ENCODE measurements at places on chromosomes 5 and 9.

- no peak for DNase-seq
Observed at GRCh38 chr9:83628540-83628939, 5.6 kb downstream of the IDNK start.

DNA sequence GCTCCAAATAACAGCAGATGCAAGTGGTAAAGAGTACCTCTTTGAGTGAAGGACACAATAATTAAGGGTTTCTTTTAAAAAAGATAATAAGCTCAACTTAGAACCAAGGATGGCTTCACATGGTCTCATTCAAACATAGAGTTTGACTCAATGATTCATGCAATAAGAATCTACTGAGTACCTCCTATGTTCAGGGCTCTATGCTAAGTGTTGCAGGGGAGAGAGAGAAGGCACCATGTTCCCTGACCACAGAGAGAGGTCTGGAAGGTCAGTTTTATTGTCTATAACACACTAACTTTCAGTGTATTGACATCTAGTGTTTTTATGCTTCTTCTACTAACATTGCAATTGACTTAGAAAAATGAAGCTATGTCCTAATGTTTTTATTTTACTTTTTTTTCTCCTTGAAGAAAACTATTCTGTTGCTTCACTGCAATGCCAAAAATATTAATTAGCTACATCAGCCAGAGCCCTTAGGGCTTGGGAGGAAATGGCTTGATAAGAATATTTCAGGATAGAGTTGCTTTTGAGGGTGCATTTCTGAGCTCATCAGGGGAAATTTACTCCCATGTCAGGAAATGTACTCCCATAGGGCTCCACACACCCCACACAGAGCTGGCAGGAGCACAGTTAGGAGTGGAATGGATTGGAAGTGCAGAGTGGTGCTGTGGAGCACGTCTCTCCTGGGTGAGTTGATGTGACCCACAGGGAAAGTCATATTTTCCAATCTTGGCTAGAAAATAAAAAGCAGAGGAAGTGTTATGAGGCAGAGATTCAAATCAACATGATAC, 106.6 kb downstream of the PDE8B start:
- DNase-seq, result no peak

- no peak for DNase-seq
Observed at GRCh38 chr5:177598477-177598876, 1.5 kb upstream of the B4GALT7 start.

GRCh38 chr9:98135938-98136337, 16.9 kb upstream of the TRIM14 start:
- no peak for DNase-seq

- DNase-seq, result no peak
Observed at GRCh38 chr5:59287884-59288283, 605.6 kb downstream of the PDE4D start.

DNA sequence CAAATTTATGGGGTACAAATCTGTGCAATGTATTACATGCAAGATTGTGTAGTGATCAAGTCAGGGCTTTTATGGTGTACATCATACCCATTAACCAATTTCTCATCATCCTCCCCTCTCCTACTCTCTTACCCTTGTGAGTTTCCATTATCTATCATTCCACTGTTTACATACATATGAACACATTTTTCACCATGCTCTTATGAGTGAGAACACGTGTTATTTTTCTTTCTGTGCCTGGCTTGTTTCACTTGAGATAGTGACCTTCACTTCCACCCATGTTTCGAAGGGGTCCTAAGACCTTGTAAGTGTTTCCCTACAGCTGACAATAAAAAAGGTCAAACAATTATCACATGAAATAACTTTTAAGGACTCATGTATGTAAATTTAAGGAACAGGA, 281.7 kb upstream of the CD180 start:
- DNase-seq, result no peak

DNA sequence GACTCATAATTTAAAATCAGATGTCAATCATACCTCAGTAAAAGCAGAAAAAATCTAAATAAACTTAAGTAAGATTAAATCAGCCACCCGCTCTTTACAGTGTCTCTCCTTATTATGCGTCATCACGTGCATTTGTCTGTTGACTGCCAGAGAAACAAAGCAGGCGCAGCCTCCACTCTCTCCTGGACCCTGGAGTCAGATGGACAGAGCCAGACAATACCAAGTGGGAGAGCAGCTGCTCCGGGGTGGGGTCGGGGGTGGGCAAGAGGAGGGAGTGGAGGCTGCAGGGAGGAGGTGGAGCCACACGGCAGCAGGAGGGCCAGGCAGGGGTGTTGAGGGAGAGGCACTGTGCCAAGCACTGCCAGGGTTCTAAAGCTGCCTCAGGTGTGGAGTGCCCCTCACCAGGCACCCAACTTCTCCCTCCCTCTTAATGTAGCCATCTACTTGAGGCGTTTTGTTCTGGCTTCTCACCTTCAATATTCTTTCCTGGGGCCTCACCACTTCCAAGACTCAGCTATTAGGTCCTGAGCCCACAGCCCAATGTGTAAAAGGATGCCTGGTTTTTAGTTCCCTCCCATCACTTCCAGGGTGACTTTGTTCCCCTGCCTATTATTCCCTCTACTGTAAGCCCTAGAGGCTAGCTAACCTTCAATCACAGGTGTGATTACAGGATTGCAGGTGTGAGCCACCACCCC, 96.3 kb downstream of the GLDC start:
- no peak for DNase-seq

DNA sequence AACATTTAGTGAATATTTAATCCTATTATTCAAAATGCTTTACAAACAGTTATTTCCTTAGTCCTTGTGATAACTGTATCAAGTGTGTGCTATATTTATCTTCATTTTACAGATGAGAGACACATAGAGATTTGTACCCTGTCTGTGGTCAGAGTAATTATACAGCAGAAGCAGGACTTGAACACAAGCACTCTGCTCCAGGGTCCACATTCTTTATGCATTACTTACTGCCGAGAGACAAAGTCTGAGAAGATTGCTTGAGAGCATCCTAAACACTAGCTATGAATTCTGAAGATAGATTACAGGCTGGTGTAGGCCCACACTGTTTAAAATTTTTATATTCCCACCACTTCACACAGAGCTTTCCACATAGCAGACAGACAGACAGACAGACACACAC, 926.1 kb upstream of the DMAC1 start:
- DNase-seq, result no peak

DNA sequence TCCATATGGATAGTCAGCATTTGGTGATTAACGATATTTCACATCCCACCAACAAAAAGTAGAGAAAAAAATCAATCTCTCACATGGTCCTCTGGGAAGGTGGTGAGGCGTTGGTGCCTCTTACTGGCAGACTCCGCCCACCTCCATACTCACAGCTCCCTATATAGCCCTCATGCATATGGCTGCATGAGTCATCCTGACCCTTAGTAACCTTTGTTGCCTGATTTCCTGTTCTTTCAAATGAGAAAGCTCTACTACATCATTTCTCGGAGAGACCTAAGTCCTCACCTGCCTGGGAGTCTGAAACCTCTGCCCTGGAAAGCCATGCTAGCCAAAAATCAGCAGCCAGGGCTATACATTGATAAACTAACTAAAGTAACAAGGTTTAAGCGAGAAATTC, 33.3 kb upstream of the ABCA1 start:
- DNase-seq, result peak; percentile 67

GRCh38 chr5:115214541-115214940, 44.8 kb upstream of the TRIM36 start:
- DNase-seq, result no peak

DNA sequence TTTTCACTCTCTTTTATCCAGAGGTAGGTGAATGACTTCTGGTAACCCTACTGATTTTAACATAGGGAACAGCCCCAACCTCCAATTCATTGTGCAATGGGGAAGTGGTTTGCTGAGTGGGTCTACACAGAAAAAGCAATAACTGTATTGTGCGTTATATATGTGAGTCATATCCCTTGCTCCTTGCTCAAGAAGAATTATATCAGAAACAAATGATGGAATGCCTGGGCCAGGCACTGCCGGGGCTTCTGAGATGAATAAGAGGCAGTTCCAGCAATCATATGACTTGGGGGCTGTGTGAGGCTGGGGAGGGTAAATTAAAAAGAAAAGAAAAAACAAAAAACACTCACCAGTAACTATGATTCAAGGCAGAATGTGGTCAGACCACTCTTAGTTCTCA, 79.2 kb upstream of the ABCA1 start:
- no peak for DNase-seq

DNA sequence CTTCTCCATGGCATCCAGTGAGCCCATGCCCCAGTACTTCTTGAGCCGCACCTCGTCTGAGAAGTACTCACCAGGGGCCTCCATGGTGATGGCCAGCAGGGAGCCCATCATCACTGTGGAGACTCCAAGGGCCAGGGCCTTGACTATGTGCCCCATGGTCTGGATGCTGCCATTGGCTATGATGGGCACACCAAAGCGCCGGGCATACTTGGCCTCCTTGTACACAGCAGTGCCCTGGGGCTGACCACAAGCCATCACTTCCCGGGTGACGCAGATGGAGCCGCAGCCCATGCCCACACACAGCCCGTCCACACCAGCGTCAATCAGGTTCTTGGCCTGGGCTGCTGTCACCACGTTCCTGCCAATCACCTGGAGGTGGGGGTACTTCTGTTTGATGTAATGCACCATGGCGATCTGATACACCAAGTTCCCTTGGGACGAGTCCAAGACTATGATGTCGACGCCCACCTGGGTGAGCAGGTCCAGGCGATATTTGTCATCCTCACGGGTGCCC, 7.0 kb upstream of the DCAF12 start:
- DNase-seq, result no peak

DNA sequence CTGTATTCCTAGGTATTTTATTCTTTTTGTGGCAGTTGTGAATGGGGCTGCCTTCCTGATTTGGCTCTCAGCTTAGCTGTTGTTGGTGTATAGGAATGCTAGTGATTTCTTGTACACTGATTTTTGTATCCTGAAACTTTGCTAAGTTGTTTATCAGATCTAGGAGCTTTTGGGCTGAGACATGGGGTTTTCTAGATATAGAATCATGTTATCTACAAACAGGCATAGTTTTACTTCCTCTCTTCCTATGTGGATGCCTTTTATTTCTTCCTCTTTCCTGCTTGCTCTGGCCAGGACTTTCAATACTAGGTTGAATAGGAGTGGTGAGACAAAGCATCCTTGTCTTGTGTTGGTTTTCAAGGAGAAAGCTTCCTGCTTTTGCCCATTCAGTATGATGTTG, 129.9 kb downstream of the DMXL1 start:
- DNase-seq, result no peak

- no peak for DNase-seq
Observed at GRCh38 chr9:96501633-96502538, 51.9 kb downstream of the HABP4 start.

DNA sequence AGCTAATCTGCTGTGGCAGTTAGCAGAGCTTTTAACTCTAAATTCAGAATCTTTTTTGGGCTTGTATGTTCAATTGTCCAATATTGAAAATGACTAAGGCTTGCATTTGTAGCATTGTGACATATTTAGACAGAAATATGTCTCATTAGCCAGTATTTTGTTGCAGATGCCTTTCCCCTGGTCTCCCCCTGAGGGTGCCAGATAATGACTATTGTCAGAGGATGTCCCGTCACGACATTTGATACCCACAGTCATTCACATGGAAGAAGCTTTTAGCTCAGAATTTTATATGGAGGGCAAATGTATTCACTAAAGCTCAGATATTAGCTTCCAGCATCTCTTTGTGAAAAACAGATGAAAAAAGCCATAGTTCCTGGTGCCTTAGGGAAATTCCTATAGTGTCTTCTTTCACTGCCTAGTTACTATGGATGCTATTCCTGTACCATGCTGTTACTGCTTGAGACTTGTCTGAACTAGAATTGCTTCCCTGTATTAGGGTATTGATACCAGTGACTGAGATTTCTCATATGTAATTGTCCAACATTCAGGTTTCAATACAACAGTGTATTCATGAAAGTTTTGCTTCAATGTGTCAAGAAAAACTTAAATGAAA, 96.2 kb downstream of the CCDC192 start:
- no peak for DNase-seq

- no peak for DNase-seq
Observed at GRCh38 chr5:2186472-2187015, 303.8 kb upstream of the IRX4 start.

- DNase-seq, result no peak
Observed at GRCh38 chr5:97072696-97073095, 69.7 kb downstream of the LIX1 start.

- DNase-seq, result no peak
Observed at GRCh38 chr5:127409246-127409917, 108.1 kb upstream of the PRRC1 start.

DNA sequence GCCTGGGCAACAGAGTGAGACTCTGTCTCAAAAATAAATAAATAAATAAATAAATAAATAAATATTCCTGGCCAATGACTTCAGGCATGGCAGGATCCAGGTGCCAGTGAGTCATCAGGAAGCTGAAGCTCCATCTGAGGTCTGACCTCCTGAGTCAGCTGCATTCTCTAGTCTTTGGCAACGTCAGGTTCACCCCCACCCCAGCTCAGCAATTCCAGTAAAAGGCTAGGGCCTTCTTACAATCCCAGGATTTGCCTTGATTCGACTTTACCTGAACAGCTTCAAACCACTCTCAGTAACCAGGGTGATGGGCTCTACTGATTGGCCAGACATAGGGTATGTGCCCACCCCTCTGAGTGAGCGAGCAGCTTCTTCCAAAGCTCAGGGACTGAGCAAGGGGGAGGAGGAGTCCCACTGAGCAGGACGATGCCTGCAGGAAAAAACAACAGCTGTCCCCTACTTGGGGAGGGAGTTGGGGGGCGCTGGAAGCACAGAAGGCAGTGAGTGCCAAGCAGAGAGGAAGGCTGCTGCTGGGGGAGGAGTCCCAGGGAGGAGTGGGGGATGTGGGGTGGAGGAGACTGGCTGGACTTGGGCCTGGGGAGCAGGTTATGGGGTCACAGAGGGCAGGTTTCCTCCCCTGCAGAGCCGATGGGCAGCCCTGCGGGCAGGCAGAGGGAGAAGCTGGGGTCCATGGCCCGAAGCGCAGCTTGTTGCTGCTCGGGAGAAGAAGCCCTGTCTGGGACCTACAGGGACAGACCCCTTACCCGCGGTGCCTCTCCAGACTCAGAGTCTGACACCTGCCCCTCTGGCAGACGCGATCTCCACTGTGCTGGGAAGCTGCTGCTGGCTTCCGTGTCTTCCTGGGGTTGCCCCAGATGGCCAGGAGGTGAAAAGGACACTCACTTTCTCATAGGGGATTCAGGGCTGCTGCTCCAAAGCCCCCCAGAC, 25.9 kb upstream of the UNC5A start:
- DNase-seq, result no peak

- no peak for DNase-seq
Observed at GRCh38 chr9:84323858-84324257, 16.7 kb downstream of the SLC28A3 start.

DNA sequence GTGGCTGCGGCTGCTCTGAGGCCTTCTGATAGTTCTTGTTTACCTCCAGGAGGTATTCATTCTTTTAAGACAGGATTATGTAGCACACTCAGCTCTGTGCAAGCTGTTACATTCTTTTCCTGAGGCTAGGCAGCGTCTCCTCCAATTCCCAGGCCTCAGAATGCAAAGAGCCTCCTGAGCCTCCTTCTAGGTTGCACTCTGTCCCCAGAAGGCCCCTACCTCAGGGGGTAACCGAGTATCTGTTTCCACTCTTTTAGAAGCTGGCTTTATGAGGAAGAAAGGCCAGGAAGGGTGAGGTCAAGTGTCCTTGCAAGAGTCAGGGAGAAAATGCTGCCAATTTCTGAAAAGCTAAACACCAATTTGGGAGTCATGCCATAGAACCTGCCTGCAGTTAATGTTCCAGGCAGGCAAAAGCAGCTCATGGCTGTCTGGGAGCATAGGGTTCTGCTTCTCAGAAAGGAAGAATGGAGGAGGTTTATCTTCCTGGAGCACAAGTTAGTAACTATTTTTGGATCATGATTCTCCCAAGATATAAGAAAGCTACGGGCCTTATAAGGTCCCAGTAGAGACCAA, 178.9 kb downstream of the SEMA6A start:
- no peak for DNase-seq
